Activated naive CD8-positive, alpha-beta T cell treated with anti-CD3 and anti-CD28 coated beads for 36 hours (primary cell): ENCODE measurements at places on chromosomes 12 and 14. TPM values are rescaled to one million over a fixed set of nuclear protein-coding genes. Genes with fewer than 3 reads are reported as not detected.

DNA sequence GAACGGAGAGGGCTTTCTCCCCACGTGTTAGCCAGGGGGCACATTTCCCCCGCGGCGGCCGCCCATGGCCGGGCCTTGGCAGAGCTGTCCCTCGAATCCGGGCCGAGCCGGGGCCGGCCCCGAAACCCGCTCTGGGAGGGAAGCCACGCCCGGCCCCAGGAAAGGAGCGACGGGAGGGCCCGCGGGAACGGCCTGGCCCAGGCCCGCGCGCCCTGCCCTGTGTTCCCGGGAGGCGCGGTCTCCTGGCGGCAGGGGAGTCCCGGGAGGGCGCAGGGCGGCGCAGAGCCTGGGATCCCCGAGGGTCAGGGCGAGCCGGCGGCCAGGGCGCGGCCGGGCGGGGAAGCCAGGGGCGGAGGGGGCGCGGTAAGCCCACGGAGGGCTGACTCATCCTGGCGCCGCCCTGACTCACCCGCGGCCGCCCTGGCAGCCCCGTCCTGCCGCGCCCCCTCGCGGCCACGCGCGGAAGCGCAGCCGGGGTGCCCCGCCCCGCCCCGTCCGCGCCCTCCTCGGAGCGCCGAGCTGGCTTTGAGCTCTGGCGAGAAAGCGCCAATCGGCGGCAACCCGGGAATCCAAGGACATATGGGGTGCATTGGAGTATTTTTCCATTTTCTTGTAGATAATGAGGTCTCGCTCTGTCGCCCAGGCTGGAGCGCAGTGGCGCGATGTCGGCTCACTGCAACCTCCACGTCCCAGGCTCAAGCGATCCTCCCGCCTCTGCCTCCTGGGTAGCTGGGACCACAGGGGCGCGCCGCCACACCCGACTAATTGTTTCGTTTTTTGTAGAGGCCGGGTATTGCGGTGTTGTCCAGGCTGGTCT is 31.8 kb upstream of the PLEKHG6 start:
- peak; percentile 94 for DNase-seq

- no peak for DNase-seq
These were observed 11.9 kb downstream of the PRDM4 start for GRCh38 chr12:107749083-107749482.

SCN8A gene
- 0.93 TPM for total RNA-seq

CLECL1 gene
- total RNA-seq = 6.4 TPM

GRCh38 chr12:86496595-86496994 is 240.4 kb upstream of the MGAT4C start:
- DNase-seq = no peak

DNA sequence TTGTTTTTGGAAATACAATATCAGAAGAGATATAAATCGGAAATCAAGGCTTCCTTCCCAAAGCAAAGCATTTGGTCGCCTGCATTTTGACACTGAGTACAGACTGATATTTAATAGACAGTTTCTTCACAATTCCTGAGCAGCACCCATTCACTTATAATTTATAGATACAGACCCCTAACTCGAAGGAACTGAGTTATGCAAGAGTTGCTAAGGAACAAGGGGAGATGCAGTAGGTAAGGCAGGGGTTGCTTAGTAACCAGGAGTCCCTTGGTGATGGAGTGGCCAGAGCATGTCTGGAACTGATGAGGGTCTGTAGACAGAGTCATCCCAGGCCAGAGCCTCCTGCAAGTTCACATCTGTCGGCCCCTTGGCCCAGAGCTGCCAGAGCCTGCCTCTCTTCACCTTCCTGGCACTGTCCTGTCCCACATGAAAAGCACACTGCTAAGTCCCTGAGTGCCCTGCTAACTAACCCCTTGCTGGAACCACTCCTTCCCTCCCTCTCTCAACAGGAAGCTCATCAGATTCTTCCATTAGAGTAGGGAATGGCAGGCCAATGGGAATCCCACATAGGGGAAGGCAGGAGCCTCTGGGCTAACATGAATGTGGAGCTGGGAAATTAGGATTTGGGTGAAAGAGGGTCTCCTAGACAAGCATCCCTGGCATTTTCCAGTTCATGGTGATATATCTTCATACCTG is 3.6 kb upstream of the DHRS2 start:
- no peak for DNase-seq

GRCh38 chr14:71722885-71723284 is 209.3 kb upstream of the RGS6 start:
- DNase-seq = no peak

DIO2 gene
- total RNA-seq = not detected

GRCh38 chr14:99132821-99133635 is 139.0 kb downstream of the BCL11B start:
- no peak for DNase-seq

KRT73 gene
- total RNA-seq = 0.29 TPM

NYNRIN gene
- total RNA-seq = 0.10 TPM

CHGA gene
- not detected for total RNA-seq

GRCh38 chr14:91464615-91465205 is 45.4 kb downstream of the PPP4R3A start:
- DNase-seq = peak; percentile 33

DNA sequence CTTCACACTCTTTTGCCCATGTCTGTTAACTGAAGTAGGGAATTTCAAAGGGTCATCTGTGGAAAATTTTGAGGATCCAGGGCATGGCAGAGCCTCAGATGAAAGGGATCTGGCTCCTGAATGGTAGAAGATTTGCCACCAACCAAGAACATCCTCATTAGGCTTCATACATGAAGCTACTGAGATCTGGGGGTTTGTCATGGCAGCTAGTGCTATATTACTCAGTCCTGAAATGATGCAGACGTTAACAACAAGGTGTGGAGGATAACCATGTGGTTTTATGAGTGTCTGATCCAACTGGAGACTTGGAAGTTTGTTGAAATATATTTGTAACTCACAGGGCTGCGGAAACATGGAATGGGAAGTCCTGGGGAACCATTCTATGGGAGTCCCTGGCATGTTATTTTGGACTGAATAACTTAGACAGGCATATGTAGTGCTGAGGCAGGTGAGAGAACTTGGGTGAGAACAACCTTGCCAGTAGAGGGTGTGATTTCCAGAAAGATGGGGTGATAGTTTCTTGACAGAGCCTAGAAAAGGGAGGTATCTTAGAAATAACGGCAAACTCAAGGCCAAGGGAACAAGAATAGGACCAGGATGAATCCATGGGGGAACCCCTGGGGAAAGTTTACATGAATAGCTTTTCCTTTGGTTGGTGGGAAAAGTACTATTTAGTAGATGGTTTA is 42.0 kb upstream of the C12orf75 start:
- DNase-seq = no peak

DNA sequence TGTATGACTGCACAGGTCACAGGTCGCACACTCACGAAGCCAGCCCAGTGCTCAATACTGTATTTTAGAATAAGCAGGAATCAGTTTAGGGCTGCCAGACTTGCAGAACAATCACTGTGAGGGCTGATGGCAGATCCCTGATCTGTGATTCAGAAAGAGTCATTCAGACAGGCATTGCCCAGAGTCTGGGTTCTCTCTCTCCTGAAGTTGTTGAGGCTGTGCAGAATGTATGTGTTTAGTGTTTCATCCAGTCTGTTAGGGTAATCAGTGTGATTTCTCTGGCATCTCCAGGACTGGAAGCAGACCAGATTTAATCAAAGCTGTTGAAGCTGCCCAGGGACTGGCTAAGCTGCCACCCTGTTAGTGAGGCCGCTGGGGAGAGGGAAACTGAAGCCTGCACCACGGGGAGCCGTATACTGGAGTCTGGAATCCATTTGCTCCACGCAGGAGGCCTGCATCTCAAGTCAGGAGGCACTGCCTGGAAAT is 69.3 kb downstream of the ETV6 start:
- DNase-seq = no peak

EEA1 gene
- 17.5 TPM for total RNA-seq

CEP170B gene
- 4.7 TPM for total RNA-seq

GRCh38 chr14:36442824-36443241 is 77.2 kb downstream of the NKX2-1 start:
- no peak for DNase-seq

GRCh38 chr14:27688841-27689444 is 1077.6 kb upstream of the FOXG1 start:
- no peak for DNase-seq

GRCh38 chr12:47411966-47412365 is 293.9 kb downstream of the RPAP3 start:
- no peak for DNase-seq

- DNase-seq = no peak
These were observed 18.8 kb upstream of the BEGAIN start for GRCh38 chr14:100605706-100606686.

GRCh38 chr14:35952584-35952983 is 126.4 kb downstream of the BRMS1L start:
- DNase-seq = no peak

WNT1 gene
- total RNA-seq = not detected

RIPK3 gene
- 5.4 TPM for total RNA-seq

DEGS2 gene
- 1.8 TPM for total RNA-seq

KRT72 gene
- not detected for total RNA-seq

LRRC10 gene
- not detected for total RNA-seq

DNA sequence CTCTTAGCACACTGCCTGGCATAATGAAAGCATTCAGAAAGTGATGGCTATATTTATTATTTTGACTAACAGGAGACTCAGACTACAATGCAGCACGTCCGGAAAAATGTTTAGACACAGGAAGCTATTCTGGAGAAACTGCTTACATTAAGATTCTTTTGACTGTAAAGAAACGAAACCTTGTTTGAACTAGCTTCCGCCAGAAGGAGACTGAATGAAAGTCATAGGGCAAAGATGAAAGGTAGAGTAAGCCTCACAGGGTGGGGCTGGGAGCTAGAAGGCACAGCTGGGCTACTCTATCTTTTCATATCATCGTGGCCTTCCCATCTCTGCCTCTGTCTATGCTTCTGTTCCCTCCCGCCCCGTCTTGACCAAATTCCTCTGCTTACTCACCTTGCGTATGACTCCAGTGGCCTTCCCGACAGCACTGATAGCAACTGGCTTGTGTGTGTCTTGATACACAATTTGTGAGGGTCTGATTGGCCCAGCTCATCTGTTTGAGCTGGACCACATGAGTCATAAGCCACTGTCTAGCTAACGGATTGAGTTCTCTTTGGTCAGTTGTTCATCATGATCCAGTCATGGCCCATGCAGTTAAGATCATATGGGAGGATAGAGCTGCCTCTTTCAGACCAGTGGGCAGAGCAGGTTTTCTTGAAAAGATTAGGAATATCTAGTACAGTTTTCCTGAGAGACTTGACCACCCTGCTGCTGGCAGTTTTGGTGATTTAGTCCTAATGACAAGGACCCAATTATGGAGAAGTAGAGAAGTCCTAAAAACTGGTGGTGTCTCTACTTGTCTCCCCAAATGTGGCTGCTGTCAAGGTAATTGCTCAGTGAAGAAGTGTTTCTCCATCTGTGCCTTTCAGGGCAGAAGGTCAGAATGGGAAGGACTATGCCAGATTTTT is 151.5 kb upstream of the SLC38A2 start:
- DNase-seq = peak; percentile 36

ENDOU gene
- 0.08 TPM for total RNA-seq

- peak; percentile 45 for DNase-seq
These were observed 1.1 kb upstream of the PRKAG1 start for GRCh38 chr12:49019443-49020324.
